Renal cortical epithelial cell (primary cell): ENCODE measurements at places on chromosomes 3 and 15. TPM values are rescaled to one million over a fixed set of nuclear protein-coding genes. Genes with fewer than 3 reads are reported as not detected.

Gene FSIP1
- total RNA-seq = 0.69 and 5.5 TPM in 2 replicates

Gene ALDH1A3
- total RNA-seq = 60.3 and 980 TPM in 2 replicates

- DNase-seq = no peak
These were observed 413.5 kb upstream of the C2CD4B start for GRCh38 chr15:62578546-62578945.

DNA sequence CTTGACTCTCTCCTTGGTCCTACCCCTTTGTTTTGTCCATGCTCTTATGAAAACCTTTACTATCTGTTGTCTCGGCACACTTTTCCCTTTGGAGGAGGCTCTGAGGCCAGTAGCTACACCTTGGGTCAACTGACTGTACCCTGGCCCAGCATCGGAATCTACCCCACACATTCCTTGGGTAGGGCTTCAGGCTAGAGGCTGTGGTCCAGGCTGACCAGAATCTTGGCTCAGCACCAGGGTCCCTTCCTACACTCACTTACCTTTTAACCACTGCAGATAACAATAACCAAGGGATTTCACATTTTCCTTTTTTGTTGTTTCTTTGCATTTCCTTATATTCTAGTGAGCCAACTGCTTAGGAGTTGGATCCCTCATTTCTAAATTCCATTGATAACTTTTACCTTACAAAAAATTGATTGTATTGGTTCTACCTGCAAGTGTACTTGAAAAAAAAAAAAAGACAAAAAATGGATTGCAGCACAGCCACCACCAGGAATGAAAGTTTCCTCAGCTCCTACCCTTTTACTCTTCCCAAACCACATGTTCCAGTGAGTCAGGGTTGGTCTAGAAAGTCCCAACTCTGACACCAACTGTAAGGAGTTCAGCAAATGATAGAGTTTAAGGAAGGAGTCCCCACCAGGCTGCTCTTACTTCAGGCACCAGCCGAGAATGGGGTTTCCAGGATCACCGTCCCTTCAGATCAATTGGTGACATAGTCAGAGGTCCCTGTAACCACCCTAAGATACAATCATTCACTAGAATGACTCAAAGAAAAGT lies 95.6 kb downstream of the FBLN2 start:
- peak; percentile 33 for DNase-seq

- no peak for DNase-seq
These were observed 30.4 kb downstream of the TFRC start for GRCh38 chr3:196051282-196052076.

DNA sequence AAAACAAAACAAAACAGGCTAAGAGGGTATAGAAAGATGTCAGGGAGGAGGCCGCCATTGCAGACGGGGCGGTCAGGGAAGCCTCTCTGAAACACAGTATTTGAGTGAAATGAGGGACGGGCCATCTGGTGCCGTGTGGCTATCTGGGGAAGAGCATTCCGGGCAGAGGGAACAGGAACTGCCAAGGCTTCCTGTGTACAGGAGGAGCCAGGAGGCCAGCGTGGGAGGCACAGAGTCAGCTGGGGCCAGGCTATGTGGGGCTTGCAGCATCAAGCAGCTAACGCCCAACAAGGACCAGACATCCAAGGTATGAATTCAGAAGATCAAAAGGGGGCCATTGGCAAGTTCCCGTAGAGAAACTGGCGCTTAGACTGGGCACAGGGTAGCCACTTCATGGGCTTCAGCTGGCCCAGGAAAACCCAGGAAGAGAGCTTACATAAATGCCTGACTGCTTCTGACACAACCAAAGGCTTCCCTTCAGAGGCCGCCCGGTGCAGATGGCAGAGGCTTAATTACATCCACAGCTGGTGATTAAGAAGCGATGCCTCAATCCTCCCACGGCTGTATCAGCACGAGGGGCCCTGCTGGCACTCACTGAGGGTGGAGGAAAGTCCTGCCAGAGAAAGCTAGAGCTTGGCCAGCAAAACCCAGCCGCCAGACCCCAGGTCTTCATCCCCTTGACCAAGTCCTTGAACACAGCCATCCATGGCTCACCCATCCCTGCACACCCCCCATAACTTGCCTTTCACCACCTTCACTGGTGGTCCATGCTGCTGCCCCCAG lies 144.9 kb downstream of the MEGF11 start:
- no peak for DNase-seq

Gene CA12
- 19.6 and 26.4 TPM in 2 replicates for total RNA-seq

DNA sequence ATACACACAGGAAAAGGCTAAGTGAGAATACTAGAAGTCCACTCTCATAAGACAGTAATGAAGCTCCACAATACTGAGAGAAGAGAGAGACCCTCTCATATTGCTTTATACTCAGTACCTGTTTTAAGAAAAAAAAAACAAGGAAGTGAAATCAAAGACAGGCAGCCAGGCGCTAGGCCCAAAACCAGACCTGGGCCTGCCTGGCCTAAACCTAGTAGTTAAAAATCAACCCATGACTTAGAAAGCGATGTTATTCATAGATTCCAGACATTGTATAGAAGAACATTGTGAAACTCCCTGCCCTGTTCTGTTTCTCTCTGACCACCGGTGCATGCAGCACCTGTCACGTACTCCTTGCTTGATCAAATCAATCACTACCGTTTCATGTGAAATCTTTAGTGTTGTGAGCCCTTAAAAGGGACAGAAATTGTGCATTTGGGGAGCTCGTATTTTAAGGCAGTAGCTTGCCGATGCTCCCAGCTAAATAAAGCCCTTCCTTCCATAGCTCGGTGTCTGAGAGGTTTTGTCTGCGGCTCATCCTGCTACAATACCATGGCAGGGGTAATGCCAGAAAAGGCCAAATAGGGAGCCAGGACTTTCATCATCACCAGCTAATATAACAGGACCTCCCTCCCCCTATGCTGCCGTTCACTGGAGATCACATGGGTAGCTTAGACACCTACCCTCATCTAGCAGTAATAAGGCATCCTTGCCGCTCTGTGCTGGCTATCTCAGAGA lies 1294.1 kb downstream of the NSUN3 start:
- peak; percentile 89 for DNase-seq

Gene ZPLD1
- 58.6 and 74.8 TPM in 2 replicates for total RNA-seq

- no peak for DNase-seq
These were observed 86.2 kb downstream of the SEC22A start for GRCh38 chr3:123287962-123288302.

DNA sequence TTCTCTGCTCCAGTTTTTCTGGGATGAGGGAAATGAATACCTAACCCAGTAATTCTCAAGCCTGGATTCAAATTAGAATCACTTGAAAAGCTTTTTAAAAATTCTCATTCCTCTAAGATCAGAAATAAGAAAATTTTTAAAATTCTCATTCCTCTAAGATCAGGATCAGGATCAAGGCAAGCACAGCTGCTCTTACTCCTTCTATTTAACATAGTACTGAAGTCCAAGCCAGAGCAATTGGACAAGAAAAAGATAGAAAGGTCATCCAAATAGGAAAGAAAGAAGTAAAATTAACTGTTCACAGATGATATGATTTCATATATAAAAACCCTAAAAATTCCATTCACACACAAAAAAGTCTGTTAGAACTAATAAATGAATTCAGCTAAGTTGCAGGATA lies 24.2 kb upstream of the CLRN1 start:
- DNase-seq = no peak

- peak; percentile 88 for DNase-seq
These were observed 24.4 kb downstream of the NR2F2 start for GRCh38 chr15:96354731-96355567.

DNA sequence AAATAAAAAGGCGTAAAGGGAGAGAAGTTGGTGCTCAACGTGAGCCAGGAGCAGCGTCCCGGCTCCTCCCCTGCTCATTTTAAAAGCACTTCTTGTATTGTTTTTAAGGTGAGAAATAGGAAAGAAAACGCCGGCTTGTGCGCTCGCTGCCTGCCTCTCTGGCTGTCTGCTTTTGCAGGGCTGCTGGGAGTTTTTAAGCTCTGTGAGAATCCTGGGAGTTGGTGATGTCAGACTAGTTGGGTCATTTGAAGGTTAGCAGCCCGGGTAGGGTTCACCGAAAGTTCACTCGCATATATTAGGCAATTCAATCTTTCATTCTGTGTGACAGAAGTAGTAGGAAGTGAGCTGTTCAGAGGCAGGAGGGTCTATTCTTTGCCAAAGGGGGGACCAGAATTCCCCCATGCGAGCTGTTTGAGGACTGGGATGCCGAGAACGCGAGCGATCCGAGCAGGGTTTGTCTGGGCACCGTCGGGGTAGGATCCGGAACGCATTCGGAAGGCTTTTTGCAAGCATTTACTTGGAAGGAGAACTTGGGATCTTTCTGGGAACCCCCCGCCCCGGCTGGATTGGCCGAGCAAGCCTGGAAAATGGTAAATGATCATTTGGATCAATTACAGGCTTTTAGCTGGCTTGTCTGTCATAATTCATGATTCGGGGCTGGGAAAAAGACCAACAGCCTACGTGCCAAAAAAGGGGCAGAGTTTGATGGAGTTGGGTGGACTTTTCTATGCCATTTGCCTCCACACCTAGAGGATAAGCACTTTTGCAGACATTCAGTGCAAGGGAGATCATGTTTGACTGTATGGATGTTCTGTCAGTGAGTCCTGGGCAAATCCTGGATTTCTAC lies at the start of gene RARB:
TSS of gene RARB (plus strand) at position 322 of the 847 bp plus-strand sequence. CDS start at position 791, 469 bp downstream.
- peak; percentile 90 for DNase-seq

Gene GNAT1
- total RNA-seq = 0.05 TPM in 1 of 2 replicates, not detected in the other

DNA sequence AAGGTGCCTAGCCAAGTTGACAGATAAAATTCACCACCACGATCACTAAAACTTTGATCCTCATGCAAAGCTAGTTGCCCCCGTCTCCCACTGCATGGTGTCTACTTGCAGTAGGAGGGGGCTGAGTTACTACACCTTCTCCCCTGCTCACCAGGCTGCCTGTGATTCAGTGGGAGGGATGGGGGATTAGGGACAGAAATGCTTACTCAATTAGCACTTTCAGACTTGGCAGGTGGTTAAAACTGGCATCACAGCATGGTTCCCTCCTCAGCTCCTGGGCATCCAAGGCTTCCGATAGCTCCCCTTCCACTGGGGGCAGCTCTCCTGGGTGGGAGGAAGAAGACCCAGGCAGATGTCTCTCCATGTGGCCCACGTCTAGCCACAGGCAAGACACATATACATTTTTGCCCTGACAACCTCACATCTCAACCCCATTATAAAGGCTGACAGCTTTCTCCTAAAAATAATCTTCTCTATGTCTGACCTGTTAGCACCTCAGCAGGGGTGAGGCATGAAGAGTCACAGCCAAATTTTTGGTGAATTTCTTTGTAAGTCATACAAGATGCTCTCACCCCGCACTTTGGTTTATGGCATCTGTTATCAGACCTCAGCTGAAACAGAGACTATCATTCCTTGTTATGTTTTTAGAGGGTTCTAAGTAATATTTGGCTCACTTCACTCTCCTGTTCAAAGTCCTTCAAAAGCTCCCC lies 369.0 kb downstream of the SV2B start:
- DNase-seq = no peak

DNA sequence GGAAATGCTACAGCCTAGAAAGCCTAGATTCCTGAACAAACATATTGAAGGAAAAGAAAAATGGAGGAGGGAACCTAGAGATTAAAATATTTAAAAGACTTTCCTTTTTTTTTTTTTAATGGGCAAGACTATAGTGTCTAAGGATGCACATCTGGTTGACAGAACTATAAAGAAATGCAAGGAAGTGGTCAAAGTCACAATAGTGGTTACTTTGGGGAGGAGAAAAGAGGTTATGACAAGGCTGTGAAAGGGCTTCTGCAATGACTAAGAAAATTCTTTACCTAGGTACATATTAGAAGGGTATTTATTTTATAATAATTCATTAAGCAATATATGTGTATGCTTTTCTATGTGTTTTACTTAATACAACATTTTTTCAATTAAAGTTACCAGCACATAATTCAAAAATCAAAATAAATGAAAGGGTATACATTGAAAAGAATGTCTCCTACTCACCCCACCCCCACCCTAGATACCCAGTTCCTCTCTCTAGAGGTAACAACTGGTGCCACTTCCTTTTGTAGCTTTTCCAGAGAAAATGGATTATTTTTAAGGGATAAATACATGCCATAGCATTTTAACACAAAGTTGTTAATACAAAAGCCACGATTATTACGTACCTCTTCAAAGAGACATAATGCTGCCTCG lies 70.1 kb downstream of the HERC1 start:
- peak; percentile 19 for DNase-seq

DNA sequence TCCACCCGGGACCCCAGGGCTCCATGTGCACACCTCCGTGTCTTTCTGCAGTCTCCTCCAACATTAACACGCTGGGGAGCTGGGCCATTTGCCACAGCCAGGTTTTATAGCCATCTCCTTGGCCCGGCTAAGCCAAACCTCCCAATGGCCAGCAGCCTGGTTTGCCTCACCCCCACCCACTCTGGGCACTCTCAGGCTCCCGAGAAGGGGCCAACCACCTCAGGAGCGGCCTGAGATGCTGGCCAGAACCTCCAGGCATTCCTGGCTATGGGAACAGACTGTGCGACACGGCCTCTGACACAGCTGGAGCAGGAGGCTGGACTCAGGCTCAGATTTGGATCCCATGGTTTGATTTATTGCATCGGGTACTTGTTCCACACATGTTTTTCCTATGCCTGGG lies 289.7 kb downstream of the RPLP1 start:
- no peak for DNase-seq

DNA sequence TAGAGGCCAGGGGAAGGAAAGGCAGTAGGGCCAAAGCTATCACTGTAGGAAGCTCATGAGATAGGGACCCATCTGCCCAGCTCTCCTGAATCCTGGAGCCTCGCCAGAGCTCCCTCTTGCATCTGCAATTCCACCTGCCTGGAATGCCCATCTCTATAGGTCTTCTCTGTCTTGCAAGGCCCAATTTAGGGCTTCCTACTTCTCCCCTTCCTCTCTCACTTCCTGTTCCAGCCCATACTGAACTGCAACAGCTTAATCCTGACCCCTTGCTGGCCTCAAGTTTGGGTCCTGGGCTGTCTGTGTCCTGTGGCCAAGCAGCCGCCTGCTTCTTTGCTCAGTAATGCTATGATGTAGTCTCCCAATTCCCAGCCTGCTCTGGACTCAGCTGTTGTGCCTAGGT lies 3.6 kb upstream of the PTPN23 start:
- DNase-seq = no peak

DNA sequence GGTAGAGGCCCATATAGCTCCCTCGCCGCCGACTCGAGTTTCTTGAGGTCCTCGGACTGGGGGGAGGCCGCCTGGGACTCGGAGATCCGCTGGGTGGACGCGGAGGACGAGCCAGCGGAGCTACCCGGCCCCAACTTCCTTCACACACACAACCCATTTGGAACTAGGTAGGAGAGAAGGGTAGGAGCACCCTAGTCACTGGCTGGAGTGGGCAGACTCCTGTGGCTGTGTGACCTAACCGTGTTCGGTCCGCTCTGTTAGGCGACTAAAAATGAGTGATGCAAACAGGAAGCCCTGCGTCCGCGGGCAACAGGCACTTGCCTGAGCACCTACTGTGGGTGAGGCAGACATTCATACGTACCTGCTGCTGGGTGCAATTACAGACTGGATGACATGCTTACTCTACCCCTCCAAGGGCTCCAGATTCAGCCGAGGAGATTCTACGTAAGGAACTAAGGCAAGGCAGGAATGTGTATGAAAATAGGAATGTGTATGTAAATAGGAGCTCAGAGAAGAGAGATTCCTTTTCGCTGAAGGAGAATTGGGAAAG lies 4.6 kb upstream of the SIN3A start:
- DNase-seq = peak; percentile 58

Gene SLC9C1
- total RNA-seq = 0.25 and 1.7 TPM in 2 replicates

GRCh38 chr15:91050128-91050455 lies 27.7 kb upstream of the VPS33B start:
- DNase-seq = no peak

Gene PLA2G4B
- total RNA-seq = 0.52 and 0.80 TPM in 2 replicates

Gene LYZL4
- not detected in 2 replicates for total RNA-seq

GRCh38 chr15:90482124-90483011 lies 47.4 kb upstream of the CRTC3 start:
- peak; percentile 46 for DNase-seq

- DNase-seq = no peak
These were observed 181.4 kb downstream of the TBL1XR1 start for GRCh38 chr3:177015881-177016280.

GRCh38 chr15:59723687-59724346 lies 34.7 kb upstream of the BNIP2 start:
- no peak for DNase-seq
